NCI-H1048 (cell line): ENCODE measurements at places on chromosomes 6 and 20.
A peak's percentile ranks its signal among the peaks of the same experiment; 100 is the strongest.

DNA sequence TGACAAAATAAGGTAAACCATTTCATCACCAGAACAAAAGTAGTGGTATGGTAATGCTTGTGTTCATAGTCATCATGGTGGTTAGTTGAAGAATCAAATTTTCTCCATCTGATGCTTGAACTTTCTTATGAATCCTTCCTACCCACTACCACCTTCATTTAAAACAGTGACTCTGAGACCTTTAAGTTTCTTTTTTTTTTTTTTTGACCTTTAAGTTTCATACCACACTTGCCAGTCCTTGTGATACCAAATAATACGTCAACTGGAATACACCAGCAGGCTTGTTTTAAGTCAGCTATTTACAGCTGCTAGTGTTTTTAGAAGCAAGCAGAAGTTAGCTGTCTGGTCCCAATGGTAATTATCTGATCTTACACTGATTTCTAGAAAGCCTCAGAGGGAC lies 413.4 kb upstream of the SOX4 start:
- DNase-seq = no peak

GRCh38 chr6:116108836-116109235 lies 8.2 kb downstream of the NT5DC1 start:
- no peak for DNase-seq

- no peak for DNase-seq
Measured at GRCh38 chr6:45432977-45433376, 55.2 kb upstream of the SUPT3H start.

- no peak for DNase-seq
Measured at GRCh38 chr6:155448668-155449449, 6.8 kb downstream of the NOX3 start.

- DNase-seq = no peak
Measured at GRCh38 chr6:138468320-138469015, 30.8 kb downstream of the NHSL1 start.

DNA sequence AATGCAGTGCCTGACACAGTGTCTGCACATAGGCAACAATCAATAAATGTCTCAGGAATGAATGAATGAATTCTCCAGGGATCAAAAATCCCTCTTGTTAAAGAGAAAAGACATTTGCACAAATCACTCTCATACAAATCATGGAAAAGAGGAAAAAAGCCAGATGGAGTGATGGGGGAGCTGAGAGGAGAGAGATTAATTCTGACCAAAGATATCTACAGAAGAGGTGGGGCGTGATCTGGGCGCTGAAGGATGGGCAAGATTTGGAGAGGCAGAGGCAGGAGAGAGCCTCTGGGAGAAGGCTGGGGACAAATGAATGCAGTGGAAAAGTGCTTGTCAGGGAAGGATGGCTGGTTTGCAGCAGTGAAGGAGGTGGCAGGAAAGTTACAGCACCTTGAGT lies 142.9 kb upstream of the BACH2 start:
- no peak for DNase-seq

DNA sequence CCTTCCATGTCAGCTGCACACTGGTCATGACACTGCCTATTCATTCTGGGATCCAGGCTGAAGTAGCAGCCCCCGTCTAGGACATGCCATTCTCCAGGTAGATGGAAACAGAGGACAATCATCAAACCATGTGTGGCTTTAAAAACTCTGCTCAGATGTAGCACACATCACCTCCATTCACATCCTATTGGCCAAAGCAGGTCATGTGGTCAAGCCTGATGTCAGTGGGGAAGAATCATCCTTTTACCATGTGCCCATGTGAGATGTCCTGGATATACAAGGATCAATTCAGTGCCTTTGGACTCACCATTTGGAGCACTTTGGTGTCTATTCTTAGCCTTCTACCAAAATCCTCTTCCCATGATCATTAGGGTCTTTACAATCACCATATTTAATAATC lies 99.5 kb downstream of the CDC5L start:
- DNase-seq = no peak

- DNase-seq = no peak
Measured at GRCh38 chr6:167455371-167455770, 130.5 kb downstream of the TTLL2 start.

DNA sequence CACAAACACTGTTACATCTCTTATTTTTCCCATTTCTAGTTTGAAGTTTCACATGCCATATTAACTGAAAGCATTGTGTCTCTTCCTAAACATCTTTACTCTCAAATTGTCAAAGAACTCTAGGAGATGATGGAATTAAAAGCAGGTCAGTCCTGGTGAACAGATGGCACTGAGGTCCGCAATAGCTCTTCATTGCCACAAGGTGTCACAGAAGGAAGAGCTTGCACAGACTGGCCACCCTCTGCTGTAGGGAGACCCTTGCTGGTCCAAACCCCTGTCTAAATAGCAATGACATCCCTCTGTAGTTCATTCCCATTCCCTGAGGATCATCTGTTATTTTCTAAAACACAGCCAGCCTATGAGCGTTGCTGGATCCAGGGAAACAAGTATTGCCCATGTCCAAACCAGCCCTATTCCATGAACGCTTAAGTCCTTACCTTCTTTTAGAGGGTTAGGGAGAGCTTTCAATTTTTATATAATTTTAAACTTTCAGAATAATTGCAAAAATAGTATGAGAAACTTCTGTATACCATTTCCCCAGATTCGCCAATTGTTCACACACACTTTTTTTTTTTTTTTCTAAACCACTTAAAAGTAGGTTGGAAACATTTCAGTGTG lies 10.1 kb upstream of the HDAC2 start:
- DNase-seq = no peak

GRCh38 chr6:85126485-85127167 lies 323.3 kb upstream of the NT5E start:
- DNase-seq = peak; percentile 2

GRCh38 chr20:16711661-16712258 lies 18.1 kb upstream of the SNRPB2 start:
- DNase-seq = no peak

- no peak for DNase-seq
Measured at GRCh38 chr6:3887150-3887700, 38.1 kb downstream of the FAM50B start.

- no peak for DNase-seq
Measured at GRCh38 chr6:34331371-34332050, 61.0 kb downstream of the NUDT3 start.

DNA sequence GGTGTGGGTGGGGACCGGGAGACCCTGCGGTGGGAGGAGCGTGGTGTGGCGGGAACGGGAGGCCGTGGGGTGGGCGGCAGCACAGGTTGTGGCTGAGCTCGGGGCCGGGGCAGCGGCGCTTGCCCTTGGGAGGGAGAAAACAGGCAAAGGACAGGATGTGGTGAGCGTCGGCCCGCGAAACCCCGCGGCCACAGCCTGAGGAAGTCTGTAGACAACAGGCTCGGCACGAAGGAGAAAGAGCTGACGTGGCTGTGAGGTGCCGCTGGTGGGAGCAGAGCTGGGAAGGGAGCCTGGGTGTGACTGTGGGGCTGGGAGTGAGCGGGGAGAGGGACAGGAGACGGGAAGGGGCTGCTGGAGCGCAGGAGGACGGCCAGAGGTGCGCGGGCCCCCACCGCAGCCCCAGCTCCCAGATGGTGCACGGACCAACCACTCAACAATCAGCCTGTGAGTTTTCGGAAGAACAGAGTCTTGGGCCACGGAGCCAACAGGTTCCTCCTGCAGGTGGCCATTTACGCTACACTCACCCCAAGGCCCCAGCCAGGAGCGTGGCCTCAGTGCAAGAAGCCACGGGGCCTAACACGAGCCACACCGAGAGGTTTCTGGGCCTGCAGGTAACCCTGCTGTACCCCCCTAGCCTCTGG lies 202.8 kb downstream of the DLL1 start:
- DNase-seq = no peak

GRCh38 chr6:34300332-34300751 lies 51.5 kb upstream of the SMIM29 start:
- no peak for DNase-seq

DNA sequence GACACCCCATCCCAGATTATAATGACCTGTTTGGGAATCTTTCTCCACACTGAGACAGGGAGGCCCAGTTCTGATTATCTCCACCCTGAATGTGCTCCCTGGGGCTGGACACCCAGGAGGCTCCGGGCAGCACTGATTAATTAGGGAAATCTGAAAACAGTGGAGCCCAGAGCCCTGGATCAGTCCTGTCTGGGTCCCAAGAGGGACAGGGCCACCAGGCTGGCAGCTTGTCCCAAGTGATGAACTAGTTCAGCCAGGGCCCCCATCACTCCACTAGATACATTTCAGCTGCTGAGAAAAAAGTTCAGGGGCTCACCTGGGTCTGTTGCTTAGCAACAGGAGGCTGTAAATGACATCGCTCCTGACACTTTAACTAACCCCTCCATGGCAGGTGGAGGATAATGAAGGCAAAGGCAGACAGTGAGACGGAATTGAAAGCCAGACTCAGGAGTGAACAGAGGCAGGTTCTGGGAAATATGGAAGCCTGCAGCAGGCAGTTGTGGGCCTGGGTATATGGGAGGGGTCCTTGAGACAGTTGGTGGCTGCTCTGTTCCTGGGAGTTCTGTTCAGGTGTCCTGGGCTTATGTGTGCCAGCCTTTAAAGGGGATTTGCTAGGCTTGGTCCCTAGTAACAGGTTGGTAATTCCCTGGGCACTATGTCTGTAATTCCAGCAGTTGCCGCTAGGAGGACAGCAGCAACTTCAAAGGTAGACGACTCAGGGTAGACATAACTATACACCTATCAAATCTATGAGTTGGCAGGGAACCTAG lies 78.3 kb upstream of the CTNNBL1 start:
- DNase-seq = no peak

DNA sequence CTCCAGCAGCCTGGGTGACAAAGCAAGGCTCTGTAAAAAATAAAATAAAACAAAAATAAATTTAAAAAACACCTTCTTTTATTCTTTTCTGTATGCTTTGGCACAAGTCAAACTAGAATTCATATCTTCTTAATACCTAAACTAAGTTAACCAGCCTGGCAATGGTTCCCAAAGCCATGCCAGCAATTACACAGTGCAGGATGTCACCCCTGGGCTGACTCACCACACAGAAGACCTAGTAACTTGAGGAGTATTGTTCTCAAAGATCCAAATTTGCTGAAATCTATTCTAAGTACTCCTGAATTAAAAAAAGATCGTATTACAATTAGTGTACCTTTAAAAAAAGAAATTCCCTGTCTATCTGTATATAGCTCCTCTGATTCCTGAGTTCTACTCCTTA lies 162.7 kb upstream of the SGK1 start:
- DNase-seq = no peak

DNA sequence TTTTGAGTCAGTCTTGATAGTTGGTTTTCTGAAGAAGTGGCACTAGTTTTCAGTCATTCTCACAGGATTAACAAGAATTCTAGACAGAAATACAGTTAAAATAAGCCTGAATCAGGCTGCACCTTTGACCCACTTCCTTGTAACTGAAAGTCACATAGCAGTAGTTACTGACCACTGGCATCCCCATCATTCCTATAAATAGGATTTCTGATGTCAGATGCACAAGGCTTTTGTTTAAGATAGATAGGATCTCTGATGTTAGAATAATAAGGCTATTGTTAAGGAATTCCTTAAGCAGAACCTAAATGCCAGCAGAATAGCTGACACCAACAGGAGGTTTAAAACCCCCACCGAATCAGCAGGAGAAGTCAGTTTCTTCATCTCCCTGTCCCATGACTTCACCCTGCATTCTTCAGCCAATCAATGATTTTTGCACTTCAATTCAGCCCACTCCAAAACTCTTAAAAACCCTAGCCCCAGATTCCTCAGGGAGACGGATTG lies 30.6 kb upstream of the ZBTB24 start:
- no peak for DNase-seq

GRCh38 chr20:33660035-33660684 lies 2.0 kb upstream of the C20orf144 start:
- no peak for DNase-seq

DNA sequence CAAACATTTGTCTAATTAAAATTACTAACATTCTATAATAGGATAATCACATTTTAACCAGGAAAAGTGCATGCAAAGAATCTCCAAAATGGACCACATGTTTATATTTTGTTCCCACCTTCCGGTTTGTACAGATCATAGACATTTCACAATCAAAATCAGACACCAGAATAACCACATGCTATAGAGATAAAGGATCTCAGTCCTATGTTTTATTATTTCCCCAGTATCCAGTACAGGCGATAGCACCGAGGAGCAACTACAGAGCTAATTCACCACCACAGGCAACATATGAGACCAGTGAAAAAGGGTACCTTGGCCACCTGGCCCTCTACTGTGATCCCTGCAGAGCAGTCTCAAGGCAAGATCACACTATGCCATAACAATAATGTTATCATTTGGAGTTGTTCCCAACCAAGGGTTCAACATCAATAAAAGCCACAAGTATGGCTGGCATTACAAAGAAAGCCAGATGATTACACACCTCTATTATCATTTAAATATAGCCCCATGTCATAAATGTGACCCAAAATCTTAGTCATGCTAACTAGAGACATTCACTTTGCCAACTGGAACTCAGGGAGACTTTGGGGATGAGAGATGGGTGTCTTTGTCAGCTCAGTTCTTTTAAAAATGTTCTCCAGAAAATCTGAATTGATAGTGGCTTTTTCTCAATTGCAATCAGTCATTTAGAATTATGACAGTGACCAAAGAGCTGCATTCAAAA lies 46.7 kb downstream of the RALGAPA2 start:
- DNase-seq = no peak

- DNase-seq = peak; percentile 40
Measured at GRCh38 chr6:103122766-103123601, 1729.5 kb downstream of the GRIK2 start.

- DNase-seq = no peak
Measured at GRCh38 chr6:7897461-7898192, 13.0 kb downstream of the TXNDC5 start.

- no peak for DNase-seq
Measured at GRCh38 chr20:47421076-47421475, 64.6 kb upstream of the ZMYND8 start.

DNA sequence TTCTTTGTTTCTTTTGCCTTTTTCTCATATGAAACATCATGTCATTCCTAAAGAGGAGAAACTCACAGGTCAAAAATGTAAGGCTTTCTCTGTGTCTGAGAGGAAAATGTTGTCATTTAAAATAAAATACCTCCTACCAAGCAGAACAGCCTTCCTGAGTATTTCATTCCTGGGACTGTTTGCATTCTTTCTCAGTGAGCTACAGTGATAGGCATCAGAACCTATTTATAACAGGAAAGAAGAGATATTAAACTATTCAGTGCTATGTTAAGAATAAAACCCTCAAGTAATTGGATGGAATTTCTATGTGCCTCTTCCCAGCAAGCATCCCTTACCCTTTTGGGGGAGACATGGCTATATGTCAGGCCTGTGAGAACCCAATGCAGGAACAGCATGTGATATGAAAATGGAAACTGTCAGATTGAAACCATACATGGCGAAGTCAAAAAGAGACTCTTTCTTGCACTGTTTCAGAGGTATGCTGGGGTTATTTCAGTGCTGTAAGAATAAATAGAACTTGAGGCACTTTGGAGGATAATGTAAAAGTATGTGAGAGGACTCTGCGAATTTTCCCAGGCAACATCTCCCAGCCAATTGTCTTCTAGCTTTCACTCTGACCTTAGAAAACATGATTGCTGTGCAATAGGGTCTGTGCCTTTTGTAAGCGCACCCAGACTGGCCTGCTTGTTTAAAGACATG lies 133.8 kb upstream of the CCN2 start:
- DNase-seq = no peak
